Muscle of back (tissue), 13 donors: ENCODE measurements at places on chromosomes 11 and 22.
A peak's percentile ranks its signal among the peaks of the same experiment; 100 is the strongest.

DNA sequence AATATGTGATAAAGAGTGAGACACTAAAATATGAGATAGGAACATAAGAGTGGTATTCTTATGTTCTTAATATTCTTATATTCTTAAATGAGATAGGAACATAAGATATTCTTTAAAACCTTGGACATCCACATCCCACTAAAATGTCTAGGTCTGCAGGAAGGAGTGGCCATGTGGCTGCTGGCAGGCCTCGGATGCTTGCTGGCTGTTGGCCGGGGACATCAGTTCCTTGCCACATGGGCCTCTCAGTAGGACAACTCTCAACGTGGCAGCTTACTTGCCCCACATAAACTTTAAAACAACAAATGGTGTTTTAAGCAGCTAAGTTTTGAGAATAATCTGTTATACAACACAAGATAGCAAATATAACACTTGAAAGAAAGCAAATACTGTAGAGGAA, 240.1 kb downstream of the CASP12 start:
- DNase-seq: no peak

DNA sequence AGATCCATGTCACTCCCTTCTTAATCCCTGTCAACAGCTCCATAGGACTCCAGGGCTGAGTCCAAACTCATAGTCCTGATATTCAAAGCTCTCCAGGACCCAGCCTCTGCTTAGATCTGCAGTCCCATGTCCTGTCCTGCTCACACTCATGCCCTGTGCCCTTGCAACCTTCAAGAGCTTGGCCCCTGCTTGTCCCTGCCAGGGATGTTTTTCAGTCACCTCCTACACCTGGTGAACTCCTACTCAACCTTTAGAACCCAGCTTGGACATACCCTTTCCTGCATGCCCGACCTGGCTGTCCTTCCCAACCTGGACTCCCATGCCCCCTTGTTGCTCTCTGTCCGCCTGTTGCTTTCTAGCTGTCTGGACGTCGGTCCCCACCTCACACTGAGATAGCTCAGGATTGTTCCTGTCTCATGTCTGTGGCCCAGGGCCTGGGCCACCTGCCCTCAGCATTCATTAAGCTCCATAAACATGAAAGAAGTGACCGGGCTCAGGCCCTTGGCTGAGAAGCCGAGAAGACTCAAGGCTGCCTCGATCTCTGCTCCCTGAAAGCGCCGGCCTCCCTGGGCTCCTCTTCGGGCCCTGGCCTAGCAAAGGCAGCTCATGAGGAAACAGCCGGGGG, 48.8 kb upstream of the RTL6 start:
- no peak for DNase-seq

GRCh38 chr11:119941171-119941570, 196.7 kb downstream of the TRIM29 start:
- DNase-seq: no peak

- no peak for DNase-seq
Measured at GRCh38 chr11:96481204-96481603, 91.4 kb downstream of the JRKL start.

DNA sequence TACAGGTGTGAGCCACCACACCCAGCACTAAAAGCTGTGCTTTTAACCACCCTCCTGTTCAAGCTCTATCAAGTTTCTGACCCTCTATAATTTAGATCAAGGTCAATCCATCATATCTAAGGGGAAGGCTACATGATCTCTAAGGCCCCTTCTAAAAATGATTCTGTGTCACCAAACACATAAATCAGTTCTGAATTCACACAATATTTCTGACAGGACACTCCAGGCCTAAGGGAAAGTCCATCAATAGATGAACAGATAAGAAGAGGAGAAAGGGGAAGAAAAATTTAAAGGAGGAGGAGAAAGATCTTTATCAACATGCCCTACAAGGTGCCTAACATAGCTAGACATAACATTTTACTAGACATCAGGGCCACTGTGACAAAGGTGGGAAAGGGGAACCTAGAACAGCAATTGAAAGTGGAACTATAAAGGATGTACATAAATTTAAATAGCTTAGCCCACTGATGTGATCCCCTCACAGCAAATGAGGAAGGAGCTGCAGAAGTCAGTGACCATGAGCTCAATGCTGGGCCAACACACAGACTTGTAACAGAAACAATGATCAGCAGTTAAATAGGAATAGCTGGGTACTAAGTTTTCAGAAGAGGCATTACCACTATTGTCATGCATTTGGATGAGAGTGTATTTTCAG, 4.7 kb downstream of the PRCP start:
- peak; percentile 3 for DNase-seq

GRCh38 chr11:92226331-92227229, 2.0 kb downstream of the FAT3 start:
- DNase-seq: peak; percentile 33

DNA sequence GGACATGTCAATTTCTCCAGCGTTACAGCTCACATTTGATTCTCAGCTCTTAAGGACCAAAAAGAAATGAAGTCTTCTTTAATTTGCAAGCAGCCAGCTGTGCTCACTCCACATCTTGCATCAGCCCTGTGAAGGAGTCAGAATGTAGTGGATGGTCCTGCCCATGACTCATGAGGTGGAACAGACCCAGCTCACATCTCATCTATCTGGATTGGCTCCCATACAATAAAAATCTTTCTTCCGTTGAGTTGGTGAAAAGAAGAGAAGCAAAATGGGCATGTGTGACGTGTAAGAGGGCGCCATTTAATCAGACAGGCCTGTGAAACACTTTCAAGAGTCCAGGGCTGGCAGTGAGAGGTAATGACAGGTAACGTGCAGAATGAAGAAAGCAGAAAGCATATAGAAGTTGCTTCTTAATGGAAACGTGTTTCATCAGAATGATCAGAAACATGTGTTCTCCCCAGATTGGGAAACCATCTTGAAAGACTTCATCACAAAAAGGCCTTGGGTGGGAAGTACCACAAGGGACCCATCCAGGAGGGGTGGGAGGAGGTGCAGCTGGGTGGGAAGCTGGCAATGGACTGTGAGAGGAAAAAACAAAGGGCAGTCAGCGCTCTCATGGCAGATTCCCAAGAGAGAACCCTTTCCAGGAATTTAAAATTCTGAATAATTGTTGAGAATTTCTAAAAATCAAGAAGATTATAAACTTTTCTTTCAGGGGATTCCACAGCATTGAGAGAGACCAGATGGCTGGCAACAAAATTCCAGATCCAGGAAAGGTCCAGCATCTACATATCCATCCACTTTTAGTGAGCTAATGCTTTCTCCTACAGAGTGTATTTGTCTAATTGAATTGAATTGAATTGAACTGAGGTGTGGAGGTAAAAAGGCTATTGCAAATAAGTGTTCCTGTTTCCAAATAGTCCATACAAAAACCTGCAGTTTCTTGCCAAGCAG, 57.0 kb downstream of the ETS1 start:
- peak; percentile 66 for DNase-seq

- DNase-seq: no peak
Measured at GRCh38 chr11:34072832-34073231, 21.3 kb downstream of the CAPRIN1 start.

DNA sequence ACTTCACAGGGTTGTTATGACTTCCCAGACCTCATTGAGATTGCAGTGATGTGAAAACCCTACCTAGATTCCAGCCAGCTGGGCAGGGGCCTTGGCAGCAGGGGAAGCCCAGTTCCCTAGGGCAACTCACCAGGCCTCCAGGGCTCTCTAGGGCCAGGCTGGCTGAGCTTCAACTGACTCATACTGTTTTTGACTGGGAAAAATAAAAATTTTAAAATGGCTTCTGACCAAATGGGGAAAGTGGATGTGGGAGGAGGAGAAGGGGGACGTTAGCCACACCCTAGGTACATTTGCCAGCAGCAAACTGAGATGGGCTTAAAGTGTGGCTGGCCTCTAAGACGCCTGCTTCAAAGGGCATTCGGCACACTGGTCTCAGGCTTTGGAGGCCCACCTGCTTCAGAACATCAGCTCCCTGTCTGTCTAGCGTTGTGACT, 39.0 kb downstream of the BMAL1 start:
- DNase-seq: no peak

DNA sequence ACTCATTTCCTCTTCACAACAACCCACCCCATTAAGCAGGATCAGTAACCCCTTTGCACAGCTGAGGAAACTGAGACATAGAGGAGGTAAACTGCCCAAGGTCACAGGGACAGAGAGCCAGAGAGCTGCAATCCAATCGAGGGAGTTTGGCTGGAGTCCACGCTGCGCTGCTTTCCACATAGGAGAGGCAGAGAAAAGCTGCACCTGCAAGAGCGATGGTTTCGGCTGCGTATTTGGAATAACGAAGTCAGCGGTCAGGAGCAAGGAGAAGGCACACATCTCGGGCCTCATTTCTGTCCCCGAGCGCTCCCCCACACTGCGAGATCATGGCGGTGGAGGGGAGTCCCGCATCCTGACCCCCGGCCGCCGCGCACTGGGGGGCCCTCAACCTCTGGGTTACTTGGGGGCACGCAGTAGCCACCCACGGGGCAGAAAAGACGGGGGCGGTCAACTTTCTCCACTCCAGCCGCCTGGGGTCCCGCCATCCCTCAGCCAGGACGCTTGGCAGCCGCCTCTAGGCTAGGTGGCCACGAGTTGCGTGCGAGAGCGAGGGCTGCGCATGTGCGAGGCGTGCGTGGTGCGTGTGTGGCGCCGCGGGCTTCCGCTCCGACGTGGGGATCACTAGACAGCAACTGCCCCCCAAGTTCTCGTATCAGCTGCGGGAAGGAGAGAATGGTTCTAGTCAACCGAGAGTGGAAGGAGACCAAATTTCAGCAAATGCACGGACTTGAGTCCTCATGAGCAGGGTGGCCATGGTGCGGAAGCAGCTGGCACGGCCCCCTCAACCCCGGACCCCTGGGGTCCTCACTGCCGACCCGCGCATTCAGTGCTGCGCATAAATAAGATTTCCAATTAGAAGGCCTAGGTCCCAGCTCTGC, 42.3 kb upstream of the CLDN5 start:
- no peak for DNase-seq

DNA sequence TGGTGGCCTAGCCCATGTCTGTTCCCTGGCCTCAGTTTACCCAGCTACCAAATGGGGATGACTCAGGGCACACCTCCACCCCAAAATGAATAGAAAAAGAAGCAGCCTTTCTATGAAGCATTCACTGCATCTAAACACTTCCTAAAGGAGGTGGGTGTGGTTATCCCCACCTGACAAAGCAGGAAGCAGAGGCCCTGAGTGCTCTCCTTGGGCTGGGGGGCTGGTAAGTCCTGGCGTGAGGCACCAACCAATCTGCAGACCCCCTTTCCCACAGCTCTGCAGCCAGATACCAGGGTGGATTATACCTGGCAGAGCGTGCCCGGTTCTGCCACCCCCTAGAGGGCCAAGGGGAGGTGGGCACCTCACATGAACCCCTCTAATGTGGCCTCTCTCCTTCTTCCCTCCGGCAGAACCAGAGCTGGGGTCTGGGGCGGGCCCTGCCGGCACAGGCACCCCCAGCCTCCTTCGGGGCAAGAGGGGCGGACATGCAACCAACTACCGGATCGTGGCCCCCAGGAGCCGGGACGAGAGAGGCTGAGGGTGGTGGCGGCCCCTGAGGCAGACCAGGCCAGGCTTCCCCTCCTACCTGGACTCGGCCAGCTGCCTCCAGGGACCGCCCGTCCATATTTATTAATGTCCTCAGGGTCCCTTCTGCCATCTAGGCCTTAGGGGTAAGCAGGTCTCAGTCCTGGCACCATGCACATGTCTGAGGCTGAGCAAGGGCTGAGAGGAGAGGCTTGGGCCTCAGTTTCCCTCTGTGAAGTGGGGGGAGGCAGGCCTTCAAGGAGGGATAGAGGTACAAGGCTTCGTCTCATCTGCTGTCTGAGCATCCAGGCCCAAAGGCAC, 9.2 kb downstream of the RHBDD3 start:
- DNase-seq: no peak

- no peak for DNase-seq
Measured at GRCh38 chr11:19160847-19161246, 40.9 kb downstream of the CSRP3 start.

- DNase-seq: peak; percentile 13
Measured at GRCh38 chr22:31098632-31099110, 8.7 kb downstream of the SELENOM start.

DNA sequence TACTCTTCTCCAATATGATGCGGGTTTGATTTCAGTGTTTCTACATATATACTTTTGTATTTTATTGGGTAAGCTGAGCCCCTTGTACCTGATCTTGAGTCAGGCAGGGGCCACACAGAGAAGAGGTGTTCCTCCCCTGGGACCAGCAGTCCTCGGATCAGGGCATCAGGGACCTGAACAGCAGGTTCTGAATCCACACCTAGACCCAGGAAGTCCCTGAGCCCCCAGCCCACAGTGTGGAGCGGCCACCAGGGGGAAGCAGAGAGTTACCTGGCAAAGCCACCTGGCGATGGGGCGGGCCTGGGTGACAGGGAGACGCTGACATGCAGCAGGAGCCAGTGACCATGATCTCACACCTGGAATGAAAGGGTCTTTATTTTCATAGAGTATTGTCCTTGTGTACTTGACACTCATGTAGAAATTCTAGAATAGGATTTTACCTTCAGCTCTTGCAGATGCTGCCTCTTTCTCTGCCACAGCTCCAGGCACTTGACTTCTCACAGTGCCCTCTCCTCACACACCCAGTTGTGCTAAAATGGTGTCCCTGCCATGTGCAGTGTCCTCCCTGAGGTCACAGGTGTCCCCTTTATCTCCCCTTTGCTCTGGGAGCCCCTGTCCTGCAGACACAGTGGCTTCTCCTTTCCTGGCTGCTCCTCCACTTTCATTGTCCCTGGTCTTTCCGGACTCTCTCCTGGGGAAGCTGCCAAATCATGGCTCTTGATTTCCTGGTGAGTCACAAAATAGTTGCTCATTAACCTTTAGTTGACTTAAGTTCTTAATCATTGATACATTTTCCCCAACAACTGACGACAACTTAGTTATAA, 48.5 kb downstream of the GGTLC2 start:
- DNase-seq: no peak

- no peak for DNase-seq
Measured at GRCh38 chr11:92362989-92363388, 138.4 kb downstream of the FAT3 start.

- DNase-seq: no peak
Measured at GRCh38 chr11:103805688-103806009, 230.8 kb upstream of the DDI1 start.

DNA sequence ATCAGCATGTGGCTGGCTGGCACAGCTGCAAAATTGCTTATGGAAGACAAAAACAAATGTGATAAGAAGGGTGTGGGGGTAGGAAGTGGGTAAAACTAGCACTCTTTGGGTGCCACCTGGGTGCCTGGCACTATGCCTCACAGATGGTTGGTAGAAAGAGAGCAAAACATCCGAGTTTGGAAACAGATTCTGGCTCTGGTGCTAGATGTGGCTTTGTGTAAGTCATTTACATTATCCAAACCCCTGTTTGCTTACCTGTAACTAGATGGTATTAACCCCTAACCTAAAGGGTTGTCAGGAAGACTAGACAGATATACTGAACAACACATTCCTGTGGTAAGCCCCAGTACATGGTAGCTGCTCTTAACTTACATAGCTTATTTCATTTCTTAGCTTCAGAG, 905.6 kb downstream of the DLG2 start:
- no peak for DNase-seq

DNA sequence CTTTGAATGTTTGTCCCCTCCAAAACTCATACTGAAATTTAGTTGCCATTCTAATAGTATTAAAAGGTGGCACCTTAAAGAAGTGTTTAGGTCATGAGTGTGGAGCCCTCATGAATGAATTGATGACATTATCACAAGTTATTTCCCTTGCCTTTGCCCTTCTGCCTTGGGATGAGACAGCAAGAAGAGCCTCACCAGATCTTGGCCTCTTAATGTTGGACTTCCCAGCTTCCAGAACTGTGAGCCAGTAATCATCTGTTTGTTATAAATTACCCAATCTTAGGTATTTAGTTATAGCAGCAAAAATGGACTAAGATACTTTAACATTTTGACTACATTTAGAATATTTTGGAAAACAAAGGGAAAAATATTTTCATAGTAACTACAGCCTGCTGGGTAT, 371.0 kb downstream of the JRKL start:
- no peak for DNase-seq
